ENCODE measurements at places on chromosomes 2 and 18. TPM values are rescaled to one million over a fixed set of nuclear protein-coding genes. Genes with fewer than 3 reads are reported as not detected.

- DNase-seq: no peak
Measured at GRCh38 chr2:21043744-21044532, at the start of gene APOB. APOB (minus strand) TSS chr2:21044073; CDS start chr2:21043945, 128 bp downstream.

CEP68 gene
- total RNA-seq: 17.9 TPM

GRCh38 chr2:207202645-207203044 lies 36.9 kb upstream of the KLF7 start:
- no peak for DNase-seq

GRCh38 chr2:96768083-96768561 lies 7.4 kb downstream of the CNNM4 start:
- DNase-seq: no peak

MAP4K3 gene
- 9.9 TPM for total RNA-seq

LOXL3 gene
- 1.4 TPM for total RNA-seq

DNA sequence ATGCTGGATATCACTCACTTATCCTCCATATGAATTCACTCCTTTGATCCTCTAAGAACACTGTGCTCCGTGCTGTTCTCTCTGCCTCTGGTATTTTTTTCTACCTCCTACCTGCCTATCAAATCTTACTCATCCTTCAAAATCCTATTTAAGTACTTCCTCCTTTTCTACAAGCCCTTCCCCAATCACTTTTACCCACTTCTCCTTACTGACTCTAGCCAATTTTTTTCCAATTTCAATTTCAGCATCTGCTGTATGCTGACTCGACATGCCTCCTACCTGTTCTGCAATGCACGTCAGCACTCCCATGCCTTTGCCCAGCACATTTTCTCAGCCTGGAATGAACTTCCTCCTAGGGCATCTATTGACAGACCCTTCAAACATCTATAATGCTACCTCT lies 37.3 kb upstream of the LNPK start:
- DNase-seq: no peak

OSR1 gene
- total RNA-seq: not detected

- no peak for DNase-seq
Measured at GRCh38 chr18:4444306-4444705, 10.8 kb downstream of the DLGAP1 start.

KLHL29 gene
- 1.3 TPM for total RNA-seq

All from activated B cell treated with CpG ODN at 0.5 μM for 24 hours (primary cell).